ENCODE measurements at places on chromosomes 4 and X.
A peak's percentile ranks its signal among the peaks of the same experiment; 100 is the strongest.

- no peak for DNase-seq
These were observed 27.1 kb upstream of the HGFAC start for GRCh38 chr4:3414421-3415279.

GRCh38 chrX:69027181-69028005 is 137.9 kb downstream of the PJA1 start:
- no peak for DNase-seq

GRCh38 chr4:1219566-1219950 is 29.4 kb downstream of the CTBP1 start:
- no peak for DNase-seq

DNA sequence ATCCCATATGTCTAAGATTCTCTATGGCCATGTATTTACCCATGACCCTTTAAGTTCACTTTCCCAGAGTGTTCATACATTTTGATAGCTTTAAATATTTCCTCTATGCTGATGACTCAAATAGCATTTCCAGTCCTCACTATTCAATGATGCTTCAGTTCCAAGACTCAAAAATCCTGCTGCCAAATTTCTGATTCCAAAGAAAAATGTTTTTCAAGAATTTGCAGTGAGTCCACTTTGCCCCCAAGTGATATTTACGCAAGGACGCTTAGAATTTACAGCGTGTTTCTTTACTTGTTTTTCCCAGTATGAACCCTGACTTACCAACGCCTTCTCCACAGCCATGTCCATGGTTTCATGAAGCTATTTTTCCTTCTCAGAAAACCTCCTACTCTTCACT is 127.9 kb upstream of the PCDH18 start:
- no peak for DNase-seq

DNA sequence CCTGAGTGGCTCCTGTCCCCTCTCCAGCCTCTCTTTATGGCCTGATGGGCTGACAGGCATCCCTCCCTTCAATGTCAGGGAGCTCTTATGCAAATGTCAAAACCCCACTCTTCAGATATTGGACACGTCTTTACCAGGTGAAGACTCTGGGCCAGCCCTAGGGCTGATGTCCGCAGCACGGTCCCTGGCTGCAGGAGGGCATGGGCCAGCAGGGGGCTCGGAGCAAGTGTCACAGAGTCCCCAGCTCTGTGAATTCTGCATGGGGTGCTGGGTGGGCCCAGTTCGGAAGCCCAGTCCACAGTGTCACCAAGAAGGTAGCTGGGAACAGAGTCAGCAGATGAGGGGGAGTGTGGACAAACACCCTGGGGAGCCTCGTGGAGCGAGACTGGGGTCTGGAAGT is 39.6 kb upstream of the PSAPL1 start:
- DNase-seq = no peak

DNA sequence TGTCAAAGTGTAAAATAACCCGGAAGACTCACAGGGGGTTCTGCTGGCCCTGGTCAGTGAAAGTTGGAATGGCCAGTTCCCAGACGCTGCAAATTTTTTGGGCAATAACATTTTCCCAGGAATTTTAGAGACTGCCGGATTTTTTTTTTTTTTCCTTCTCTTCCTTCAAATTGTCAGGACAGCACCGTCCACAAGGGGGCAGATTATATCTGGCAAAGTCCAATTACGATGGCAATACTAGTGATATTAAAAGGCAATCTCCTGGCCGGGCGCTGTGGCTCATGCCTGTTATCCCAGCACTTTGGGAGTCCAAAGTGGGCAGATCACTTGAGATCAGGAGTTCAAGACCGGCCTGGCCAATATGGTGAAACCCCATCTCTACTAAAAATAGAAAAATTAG is 20.5 kb downstream of the SLC25A5 start:
- peak; percentile 0 for DNase-seq

DNA sequence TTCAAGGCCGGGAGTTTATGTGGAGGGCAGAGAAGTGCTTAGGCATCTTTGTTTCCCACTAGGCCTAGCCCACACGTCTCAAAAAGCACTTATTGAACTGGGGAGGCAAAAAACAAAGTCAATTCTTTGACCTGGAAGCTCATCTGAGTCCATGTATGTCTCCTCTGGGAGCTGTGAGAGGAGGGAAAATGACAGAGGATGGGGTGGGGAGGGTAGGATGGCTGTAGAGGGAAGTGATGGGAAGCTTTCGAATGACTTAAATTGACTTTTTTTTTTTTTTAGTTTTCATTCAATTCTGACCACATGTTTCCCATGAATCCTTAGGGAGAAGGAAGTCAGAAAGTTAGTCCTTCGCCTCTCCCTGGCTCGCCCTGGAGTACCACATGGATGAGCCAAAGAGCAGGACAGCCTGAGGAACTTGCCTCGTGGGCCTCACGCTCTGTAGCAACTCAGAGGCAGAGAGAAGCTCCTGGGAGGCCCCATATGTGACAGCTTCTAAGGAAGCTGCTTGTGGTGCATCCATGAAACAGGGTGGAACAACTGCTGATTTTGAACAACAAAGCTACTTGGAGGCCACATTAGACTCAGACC is 45.0 kb downstream of the NHSL2 start:
- no peak for DNase-seq

DNA sequence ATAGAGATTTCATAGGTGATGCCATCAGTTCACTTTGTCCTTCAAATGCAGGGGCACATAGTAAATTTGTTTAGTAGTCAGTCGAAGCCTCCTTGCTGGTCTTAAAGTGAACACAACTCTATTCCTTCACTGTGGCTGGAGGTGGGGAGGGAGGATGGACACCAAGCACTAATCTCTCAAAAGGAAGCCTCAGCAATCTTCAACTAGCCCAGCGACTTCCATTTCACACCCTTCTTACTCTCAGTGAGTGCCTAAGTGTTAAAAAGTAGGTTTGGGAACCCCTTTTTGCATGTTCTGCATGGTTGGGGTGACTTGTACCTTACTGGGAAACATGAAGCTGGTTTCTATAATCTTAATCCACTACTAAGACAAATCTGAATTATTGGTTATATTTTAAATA is 96.0 kb upstream of the GUCY1A1 start:
- no peak for DNase-seq

GRCh38 chr4:103996064-103996463 is 276.3 kb upstream of the TACR3 start:
- no peak for DNase-seq

DNA sequence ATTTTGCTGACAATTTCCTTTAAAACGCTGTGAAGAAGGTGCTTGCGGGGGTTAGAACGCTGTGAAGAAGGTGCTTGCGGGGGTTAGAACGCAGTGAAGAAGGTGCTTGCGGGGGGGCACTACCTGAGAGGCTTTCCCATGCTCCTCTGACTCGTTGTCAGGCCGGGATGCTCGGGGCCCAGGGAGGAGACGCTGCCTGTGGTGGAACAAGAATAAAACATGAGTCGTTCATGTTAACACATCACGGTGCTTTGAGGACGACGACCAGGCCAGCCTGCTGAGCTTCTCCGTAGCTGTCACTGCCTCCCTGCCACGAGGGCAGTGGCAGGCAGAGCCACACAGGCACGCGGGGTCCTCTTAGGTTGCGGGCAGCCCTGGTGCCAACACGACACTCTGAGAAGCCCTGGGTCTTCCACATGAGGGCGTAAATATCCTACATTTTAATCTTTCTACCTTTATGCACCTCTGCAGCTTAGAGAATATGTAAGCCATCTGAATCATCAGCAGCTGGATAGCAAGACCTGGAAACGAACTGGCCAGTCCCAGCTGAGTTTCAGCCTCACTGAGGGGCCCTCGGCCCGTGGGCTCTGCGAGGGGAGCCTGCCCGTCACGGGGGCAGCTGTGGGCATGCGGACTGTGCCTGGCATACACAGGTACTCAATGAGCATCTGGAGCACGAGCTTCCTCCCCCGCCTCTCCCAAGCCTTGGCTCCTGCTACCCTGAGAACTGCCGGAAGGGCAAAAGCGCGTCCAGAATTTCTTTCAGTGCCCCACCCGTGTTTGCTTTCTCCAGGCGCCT is 47.0 kb downstream of the FGFRL1 start:
- no peak for DNase-seq

- DNase-seq = no peak
These were observed 175.8 kb upstream of the PITX2 start for GRCh38 chr4:110798687-110799086.

- DNase-seq = no peak
These were observed 46.2 kb upstream of the MID1IP1 start for GRCh38 chrX:38754818-38755718.

GRCh38 chr4:27789773-27790172 is 929.1 kb downstream of the STIM2 start:
- DNase-seq = no peak

- DNase-seq = no peak
These were observed 177.9 kb upstream of the STK26 start for GRCh38 chrX:131845201-131845600.

DNA sequence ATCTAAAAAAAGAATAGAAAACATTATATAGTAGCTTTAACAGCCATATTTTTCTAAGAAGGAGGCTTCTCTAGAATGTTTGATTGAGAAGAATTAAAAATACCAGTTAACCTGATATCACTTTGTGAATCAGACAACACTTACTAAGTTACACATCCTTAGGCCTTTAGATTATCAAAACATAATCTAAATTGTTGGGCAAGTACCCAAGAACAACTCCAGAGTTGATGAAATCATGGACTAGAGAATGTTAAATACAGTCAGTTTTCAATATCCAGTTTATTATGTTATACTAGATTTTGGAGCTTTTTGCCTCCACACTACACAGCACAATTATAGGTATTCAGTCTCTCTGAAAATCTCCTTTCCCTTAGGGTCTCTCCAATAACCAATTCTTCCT is 39.6 kb downstream of the ARL13A start:
- no peak for DNase-seq

DNA sequence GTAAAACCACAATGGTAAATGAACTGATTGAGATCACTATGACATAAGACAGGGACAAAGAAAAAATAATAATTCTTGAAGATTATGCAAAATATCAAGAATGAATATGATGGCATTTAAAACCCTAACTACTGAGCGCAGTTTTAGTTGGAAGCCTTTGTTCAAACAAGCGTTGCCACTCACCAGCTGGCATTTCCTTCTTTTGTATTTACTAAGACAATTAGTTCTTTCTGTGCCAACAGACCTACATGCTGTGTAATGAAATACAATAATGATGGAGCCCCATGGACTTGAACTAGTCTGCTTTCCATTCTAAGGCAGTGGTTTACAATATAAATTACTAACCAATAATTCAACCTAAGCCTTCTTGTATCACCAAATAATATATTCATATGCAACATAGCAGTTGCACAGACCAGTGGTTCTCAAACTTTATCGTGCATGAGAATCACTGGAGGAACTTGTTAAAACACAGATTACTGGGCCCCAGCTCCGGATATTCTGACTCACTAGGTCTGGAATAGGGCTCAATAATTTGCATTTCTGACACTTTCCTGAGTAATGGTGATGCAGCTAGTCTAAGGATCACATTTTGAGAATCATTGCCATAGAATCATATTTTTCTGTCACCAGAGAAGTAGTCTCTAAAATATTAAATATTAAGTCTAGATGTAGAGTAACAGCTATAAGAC is 196.4 kb upstream of the MAGEB18 start:
- DNase-seq = no peak

DNA sequence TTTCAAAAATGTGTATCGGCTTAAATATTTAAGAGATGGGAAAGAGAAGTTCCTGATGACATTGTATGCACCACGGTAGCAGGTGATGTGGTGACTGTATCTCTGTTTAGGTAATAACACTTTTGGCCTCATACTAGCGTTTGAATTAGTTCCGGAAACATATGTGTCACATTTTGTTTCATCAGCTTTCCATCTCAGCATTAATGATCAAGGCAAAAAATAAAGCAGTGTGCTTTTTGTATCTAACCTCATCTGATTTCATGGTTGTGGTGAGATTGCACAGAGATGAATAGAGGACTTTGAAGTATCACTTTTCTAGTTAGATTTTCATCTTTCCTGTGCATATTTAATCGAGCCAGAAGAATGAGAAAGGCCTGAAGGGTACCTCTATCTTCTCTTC is 206.4 kb upstream of the SPRY1 start:
- no peak for DNase-seq

DNA sequence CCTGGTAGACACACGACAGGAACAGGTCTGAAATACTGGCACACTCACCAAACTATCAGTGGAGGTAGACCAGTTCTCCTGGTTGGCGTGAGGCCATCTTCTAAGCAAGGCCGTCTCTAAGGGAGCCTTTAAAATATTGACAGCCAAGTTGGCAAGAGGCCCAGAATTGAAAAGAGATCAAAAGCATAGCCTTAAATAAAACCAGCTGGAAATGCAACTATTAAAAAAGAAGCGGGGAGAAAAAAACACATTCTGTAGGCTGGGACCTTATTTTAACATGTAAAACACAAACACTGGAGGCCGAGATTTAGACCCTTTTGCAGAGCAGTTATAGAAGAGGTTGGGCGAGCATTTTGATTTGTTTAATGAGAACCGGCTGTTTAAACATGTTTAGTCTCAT is 233.0 kb upstream of the CLNK start:
- no peak for DNase-seq

- DNase-seq = no peak
These were observed 14.2 kb downstream of the FAM47E start for GRCh38 chr4:76265631-76266218.

DNA sequence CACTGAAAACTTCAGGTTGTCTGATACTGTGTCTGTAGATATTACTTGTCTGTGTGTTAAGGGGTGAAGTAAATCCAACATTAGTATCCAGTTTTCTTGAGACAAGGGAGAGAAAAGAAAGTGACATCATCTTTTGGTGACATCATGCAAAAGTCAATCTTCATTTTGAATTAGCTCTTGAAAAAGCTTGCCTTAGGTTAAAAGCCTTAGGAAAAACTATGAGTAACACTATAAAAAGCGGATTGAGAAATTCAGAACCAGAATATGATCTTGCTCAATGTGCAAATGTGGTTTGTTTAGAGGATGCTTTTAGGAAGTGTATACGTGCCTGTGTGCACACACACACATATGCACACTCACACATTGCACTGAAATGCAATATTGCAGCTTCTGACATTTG is 345.8 kb upstream of the CASK start:
- no peak for DNase-seq

- DNase-seq = no peak
These were observed 88.2 kb upstream of the RPL34 start for GRCh38 chr4:108532187-108532586.

- DNase-seq = no peak
These were observed 110.7 kb downstream of the ZNF827 start for GRCh38 chr4:145827885-145828284.

DNA sequence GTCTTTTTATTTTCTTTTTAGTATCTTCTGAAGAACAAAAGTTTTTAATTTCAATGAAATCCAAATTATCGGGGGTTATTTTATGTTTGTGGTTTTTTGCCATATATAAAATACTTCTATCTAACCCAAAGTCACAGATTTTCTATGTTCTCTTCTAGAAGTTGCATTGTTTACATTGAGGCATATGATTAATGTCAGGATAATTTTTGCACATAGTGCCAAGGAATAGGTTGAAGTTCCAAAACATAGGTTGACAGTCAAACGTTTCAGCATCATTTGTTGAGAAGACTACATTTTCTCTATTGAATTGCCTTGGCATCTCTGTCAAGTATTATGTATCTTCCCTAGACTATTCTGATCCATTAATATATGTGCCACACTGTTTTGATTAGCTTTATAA is 64.5 kb downstream of the ANKRD17 start:
- DNase-seq = no peak
